Forelimb muscle (tissue), 1 donor: ENCODE measurements at places on chromosomes 3 and 15. TPM values are rescaled to one million over a fixed set of nuclear protein-coding genes. Genes with fewer than 3 reads are reported as not detected.

IQSEC1 gene
- polyA plus RNA-seq, result 40.0 TPM

CYP1A2 gene
- 0.10 TPM for polyA plus RNA-seq

GOLGA6L4 gene
- 8.3 TPM for polyA plus RNA-seq

MYLK gene
- 22.3 TPM for polyA plus RNA-seq

ZNF385D gene
- 26.2 TPM for polyA plus RNA-seq

ADCY5 gene
- 4.3 TPM for polyA plus RNA-seq

GP9 gene
- 0.42 TPM for polyA plus RNA-seq

B3GNT5 gene
- polyA plus RNA-seq, result 9.2 TPM

PPP1R14D gene
- 0.19 TPM for polyA plus RNA-seq

KPNA4 gene
- polyA plus RNA-seq, result 63.3 TPM

GPR149 gene
- 0.10 TPM for polyA plus RNA-seq

STT3B gene
- 95.4 TPM for polyA plus RNA-seq

GOLGA8G gene
- 0.13 TPM for polyA plus RNA-seq

DNA sequence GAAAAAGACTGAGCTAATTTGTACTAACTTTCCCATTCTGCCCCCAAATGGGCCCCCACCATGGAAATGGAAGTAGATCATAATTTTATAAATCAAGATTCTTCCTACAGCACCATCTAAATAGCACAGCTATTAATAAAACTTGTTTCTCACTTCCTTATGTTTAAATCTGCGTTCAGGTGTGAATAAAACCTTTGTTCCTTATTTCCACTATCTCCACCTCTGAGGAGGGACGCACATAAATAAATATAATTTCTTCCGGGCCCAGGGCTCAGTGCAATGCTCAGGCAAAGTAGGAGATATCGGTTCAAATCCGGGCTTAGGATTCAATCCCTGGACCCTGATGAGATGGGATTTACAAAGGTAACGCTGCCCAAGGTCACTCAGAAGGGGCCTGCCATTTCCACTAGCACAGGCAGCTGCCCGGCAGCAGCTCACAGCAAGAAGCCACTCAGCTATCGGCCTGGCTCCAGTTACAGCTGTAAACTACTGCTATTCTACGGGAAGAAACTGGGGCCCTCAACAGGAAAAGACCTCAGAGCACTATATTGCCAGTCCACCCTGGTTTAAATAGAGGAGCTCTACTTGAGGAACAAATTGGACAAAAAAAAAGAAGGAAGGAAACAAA, 52.5 kb downstream of the FOXP1 start:
- no peak for DNase-seq

DNA sequence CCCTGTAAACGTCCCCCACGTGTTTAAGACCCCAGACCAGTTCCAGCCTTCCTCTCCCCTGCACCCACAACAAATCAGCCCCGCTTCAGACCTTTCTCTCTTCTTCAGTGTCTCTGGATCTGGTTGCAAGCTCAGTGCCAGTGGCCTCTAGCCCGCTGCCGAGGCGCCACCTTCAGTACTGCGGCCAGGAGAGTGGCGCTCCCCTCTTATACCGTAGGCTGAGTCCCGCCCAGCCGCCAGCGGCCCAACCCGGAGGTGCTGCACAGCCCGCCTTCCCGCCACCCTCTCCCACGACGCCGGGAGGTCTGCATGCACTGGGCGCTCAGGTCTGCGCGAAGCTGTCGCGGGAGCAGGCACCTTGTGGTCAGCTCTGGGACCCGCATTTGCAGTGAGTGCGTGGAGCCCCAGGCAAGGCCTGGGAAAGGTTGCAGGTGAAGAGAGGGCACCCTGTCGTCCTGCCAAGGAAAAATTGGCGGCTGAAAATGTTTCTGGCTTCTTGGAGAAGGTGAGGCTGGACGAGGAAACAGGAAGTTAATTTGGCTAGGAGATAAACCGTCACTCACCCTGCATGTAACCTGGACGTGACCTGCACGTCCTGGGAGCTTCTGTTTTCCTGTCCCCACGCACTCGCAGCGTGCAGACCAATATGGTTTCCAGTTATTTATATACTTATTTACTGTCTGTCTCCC, at the start of gene C2CD4B:
TSS of gene C2CD4B (minus strand) at position 182 of the 689 bp plus-strand sequence. CDS start 301 bp downstream, outside the sequence.
- no peak for DNase-seq

DNA sequence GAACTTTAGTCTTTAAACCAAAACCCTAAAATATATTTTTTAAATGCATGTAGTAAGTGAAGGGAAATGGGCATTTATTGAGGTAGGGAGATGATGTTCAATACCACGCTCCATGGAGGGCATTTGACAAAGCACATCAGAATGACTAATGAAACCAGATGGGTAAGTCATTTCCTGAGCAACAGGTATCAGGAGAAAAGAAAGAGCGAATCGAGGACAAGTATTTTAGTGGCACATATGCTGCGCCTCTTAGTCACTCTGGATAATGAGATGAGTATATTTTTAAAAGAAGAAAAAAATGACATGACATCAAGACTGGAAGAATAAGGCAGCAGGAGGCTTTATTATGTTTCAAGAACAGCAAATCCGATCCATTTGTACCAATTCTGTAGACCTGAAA, 129.0 kb upstream of the ARHGEF3 start:
- DNase-seq, result no peak

DNA sequence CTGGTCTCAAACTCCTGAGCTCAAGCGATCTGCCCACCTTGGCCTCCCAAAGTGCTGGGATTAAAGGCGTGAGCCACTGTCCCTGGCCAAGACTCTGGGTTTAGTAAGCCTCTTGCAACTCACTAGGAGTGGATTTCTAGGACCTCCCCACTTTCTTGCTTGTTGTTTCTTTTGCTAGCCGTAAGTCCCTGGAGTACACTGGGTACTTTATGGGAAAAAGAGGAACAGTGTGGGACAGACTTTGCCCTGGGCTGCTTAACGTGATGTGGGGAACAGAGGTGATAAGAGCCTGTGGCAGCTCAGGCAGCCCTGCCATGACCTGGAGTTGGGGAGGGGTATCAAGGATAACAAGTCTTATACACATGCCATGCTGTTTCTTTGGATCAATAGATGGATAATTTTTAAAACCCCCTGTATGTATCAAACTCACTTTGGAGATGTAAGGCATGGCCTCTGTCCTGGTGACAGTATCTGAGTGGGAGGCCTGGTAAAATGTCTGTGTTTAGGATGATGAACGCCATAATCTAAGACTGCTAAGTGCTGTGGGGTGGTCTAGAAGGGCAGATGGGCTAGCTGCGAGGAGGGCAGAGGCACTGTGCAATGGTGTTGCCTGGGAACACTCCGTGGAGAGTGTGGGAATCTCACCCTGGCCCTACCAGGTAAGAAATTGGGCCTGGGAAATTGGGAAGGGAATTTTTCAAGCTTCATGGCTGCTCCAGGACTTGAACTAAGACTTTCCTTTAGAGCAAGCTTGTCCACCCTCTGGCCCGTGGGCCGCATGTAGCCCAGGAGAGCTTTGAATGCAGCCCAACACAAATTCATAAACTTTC, 54.8 kb downstream of the SMAD3 start:
- DNase-seq, result no peak

- DNase-seq, result no peak
These were observed 540 bp upstream of the RSRC1 start for GRCh38 chr3:158109295-158109803.

DNA sequence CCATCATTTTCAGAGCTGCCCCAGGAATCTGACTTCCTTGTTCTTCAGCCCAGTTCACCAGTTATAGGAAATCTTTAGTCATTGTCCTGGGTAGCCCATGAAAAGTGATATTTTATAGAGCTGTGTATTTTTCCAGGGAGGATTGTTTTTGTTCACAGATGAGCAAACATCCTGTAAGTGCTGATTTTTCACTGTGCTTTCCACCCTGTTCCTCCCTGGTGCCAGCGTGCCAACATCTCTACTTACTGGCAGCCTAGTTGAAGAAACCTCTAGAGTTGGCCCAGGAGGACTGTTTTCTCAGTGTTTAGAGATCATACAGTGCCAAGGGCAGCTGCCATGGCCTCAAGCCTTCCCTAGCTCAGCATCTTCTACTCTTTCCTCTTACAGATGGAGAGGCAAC, 41.3 kb downstream of the ST6GAL1 start:
- no peak for DNase-seq

GRCh38 chr3:156413293-156413892, 141.5 kb downstream of the SSR3 start:
- DNase-seq, result no peak

DNA sequence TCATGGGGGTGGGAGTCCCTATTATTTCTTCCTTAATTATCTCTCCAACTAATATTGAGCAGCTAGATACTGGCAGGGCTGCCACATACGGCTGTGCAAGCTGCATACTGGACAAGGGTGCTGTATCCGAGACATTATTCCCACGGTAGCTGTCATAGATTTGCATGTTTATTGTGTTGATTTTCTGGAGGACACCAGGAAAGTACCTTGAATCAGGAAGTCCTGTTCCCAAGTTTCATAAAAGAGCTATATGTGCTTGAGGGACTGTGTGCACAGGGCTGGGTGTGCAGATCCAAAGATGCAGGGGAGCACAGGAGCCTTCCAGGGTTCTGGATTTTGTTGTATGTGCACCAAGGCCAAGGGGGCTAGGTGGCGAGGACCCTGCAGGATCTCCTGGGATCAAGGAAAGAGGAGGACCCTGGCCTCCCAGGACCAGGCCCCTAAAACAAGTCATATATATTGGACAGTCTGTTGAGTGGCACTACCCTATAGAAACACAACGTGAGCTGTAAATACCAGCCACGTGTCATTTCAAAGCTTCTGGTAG, 119.2 kb upstream of the ALDH1A3 start:
- DNase-seq, result no peak

DNA sequence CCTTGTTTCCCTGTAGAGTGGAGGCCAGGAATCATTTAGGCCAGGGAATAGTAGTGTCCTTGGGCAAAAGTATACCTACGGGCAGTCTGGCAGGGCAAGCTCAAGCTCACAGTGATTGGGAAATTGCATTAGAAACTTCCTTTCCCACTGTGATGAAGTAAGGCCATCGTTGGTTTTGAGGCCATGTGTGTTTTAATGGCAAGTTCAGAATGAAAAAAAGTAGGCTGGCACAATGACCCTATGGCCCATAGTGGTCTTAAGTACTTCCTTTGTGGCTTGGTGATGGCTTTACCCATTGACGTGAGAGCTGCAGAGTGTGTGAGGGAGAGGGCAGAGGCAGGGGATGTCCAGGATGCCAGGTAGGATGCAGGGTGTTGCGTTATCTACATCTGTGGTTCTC, 28.8 kb downstream of the LIMD1 start:
- DNase-seq, result no peak

GRCh38 chr3:161694682-161695564, 198.3 kb downstream of the OTOL1 start:
- no peak for DNase-seq

GRCh38 chr3:62732183-62732904, 142.9 kb downstream of the CADPS start:
- DNase-seq, result no peak

- no peak for DNase-seq
These were observed 16.3 kb downstream of the C3orf20 start for GRCh38 chr3:14691239-14691638.

DNA sequence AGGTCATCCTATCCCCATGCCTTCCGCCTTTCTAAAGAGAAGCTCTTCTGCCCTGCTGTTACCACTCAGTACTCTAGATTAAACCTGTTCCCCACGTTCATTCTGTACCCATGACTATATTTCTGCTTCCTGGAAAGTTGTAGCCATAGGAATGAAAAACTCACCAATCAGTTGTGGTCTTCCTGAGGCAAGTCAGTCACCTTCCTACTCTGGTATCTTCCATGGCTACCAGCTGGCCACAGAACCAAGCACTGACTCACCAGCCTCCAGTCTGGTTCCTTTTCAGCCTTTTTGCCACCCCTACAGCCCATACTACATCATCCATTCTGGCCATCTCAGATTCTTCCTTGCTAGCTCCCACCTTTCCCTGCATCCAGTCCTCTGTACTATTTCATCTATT, 46.4 kb downstream of the TMEM44 start:
- DNase-seq, result no peak

DNA sequence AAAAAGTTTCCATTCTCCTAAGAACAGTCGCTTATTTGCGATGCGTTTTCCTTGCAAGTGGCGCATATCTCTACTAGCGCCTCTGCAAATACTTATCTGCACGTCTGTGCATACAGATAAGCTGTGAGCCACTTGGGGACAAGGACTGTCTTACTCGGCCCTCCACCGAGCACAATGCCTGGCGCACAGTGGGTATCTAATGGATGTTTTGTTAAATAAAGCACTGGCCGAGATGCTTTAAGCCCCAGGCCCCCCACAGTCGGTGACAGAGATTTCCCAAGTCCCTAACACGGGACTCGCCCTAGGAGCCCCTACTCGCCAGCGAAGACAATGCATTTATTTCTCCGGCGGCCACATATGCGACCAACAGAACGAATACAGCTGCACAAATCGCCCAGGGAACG, 503 bp downstream of the HLTF start:
- DNase-seq, result no peak

GRCh38 chr3:185188816-185189215, 36.0 kb upstream of the C3orf70 start:
- DNase-seq, result no peak

DNA sequence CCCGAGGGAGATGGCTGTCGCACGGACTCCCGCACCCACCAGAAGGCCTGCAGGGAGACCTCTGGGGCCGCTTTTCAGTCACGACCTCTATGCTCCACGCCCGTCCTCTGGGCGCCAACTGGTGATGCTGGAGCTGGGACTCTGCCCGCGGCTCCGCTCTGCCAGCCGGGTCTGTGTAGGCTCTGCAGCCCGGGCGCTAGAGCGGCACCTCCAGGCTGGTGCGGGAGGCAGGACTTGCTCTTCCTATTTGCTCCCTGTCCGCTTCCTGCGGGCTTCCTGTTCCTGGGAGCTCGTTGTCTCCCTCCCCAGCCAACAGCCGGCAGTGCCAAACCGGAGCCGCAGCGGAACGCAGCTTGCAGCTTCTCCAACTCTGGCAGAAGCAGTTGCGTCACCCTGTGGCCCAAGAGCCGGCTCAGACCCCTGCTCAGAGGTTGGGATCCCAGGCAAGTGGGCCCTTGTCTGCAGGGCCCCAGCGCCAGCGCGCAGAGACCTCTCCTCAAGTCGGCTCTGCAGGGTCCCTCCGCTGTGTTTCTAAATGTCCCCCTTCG, 285.9 kb downstream of the XXYLT1 start:
- no peak for DNase-seq

DNA sequence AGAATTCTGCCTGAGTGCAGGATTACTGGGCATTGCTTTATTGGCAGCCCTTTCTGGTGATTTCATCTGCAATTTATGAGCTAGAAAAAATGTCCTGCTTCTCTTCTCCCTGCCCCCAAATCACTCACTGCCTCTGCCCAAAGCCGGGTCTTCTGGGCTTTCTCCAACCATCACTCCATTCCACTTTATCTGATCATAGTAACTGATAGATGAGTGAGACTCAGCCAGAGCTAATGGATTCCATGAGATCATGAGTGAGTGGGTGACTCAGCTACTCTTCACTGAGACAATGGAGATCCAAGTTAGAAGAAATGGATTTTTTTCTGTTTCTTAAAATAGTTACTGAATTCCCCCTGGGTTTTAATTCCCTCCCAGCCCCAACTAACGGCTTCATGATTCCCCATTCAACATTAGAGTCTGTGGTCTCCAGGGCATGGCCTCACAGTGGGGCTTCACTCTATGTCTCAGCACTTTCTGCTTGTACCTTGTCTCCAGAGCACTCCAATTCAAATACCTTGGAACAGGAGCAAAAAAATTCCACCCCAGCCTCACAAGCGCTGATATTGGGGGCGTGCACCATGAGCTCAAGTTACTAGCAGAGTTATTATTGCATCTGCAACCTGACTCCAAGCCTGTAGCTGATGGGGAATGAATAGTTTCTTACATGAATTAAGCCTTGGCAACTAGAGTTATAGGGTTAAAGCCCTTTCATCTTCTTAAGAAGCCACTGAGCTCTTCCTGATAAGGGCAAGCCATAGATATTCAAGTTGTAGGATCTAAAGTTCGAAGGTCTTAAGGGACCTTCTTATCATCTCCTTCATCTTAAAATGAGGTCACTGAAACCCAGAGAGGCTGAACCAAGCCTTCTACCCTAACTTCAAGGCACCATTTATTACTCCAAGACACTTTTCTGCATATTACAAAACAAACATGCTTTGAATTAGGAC, 85.9 kb downstream of the AGBL1 start:
- no peak for DNase-seq
